Activated CD8-positive, alpha-beta T cell treated with anti-CD3 and anti-CD28 coated beads for 36 hours (primary cell): ENCODE measurements at places on chromosomes 3 and 15. TPM values are rescaled to one million over a fixed set of nuclear protein-coding genes. Genes with fewer than 3 reads are reported as not detected.

Gene ELP6
- total RNA-seq: 41.4 TPM

Gene PLSCR4
- not detected for total RNA-seq

Gene RBP2
- not detected for total RNA-seq

Gene KNG1
- not detected for total RNA-seq

Gene ROBO1
- total RNA-seq: 9.0 TPM

Gene DTWD1
- total RNA-seq: 21.4 TPM

Gene CLDN1
- total RNA-seq: 0.58 TPM

Gene NUSAP1
- total RNA-seq: 170 TPM

Gene QRICH1
- total RNA-seq: 107 TPM

Gene USP50
- total RNA-seq: not detected

Gene CHCHD6
- 16.6 TPM for total RNA-seq

Gene IL5RA
- not detected for total RNA-seq

Gene CSTA
- not detected for total RNA-seq

Gene KCTD6
- total RNA-seq: 5.8 TPM

Gene ARHGAP31
- 8.0 TPM for total RNA-seq

Gene VGLL3
- total RNA-seq: not detected

Gene DUOXA2
- not detected for total RNA-seq

Gene KLHDC8B
- total RNA-seq: 1.3 TPM

Gene CLDN16
- total RNA-seq: not detected

Gene AGBL1
- total RNA-seq: not detected

Gene RASGRP1
- 106 TPM for total RNA-seq

Gene ASB14
- not detected for total RNA-seq

Gene ZPLD1
- total RNA-seq: not detected

Gene PIGZ
- total RNA-seq: 0.27 TPM

Gene CPLX3
- 0.11 TPM for total RNA-seq

Gene SLITRK3
- not detected for total RNA-seq

Gene IL12A
- not detected for total RNA-seq

Gene MORC1
- not detected for total RNA-seq

Gene CCR9
- total RNA-seq: 0.20 TPM

Gene CHRFAM7A
- total RNA-seq: 1.0 TPM

Gene CLRN1
- not detected for total RNA-seq

Gene STRC
- total RNA-seq: 0.36 TPM

Gene GOLGA8G
- total RNA-seq: not detected

Gene PML
- 48.8 TPM for total RNA-seq

Gene NANOGP8
- not detected for total RNA-seq

Gene IREB2
- 68.2 TPM for total RNA-seq

Gene ITPKA
- total RNA-seq: 4.7 TPM

Gene GOLGA6B
- total RNA-seq: not detected

Gene ALDH1A2
- 1.4 TPM for total RNA-seq

Gene TMEM41A
- 24.5 TPM for total RNA-seq

Gene GATM
- 5.6 TPM for total RNA-seq

Gene TERC
- 29.0 TPM for total RNA-seq

Gene FETUB
- not detected for total RNA-seq

Gene A4GNT
- total RNA-seq: not detected

Gene FOXB1
- total RNA-seq: 0.13 TPM

Gene ETV5
- 1.4 TPM for total RNA-seq

Gene RETNLB
- not detected for total RNA-seq

Gene TRH
- not detected for total RNA-seq

Gene ATP13A5
- not detected for total RNA-seq

Gene CHRM5
- total RNA-seq: not detected

Gene FBXL22
- 0.34 TPM for total RNA-seq

Gene ISLR
- total RNA-seq: not detected

Gene TNIK
- total RNA-seq: 28.8 TPM

Gene WDR5B
- 3.2 TPM for total RNA-seq

Gene SAXO2
- total RNA-seq: 1.1 TPM
